ENCODE measurements at places on chromosomes 7 and 10. TPM values are rescaled to one million over a fixed set of nuclear protein-coding genes. Genes with fewer than 3 reads are reported as not detected.
A peak's percentile ranks its signal among the peaks of the same experiment; 100 is the strongest.

SUN3 gene
- total RNA-seq = not detected

ENKUR gene
- total RNA-seq = not detected

INMT gene
- 28.2 TPM for total RNA-seq

MOGAT3 gene
- not detected for total RNA-seq

TMEM229A gene
- total RNA-seq = not detected

TWIST1 gene
- total RNA-seq = 8.5 TPM

CPA4 gene
- 1.3 TPM for total RNA-seq

STK31 gene
- total RNA-seq = 2.1 TPM

EPHA1 gene
- total RNA-seq = 1.9 TPM

FAM25A gene
- not detected for total RNA-seq

SAMD9L gene
- total RNA-seq = 5.6 TPM

STOX1 gene
- total RNA-seq = 0.51 TPM

TRPV5 gene
- not detected for total RNA-seq

HMX3 gene
- not detected for total RNA-seq

ADIRF gene
- 368 TPM for total RNA-seq

CYP3A4 gene
- not detected for total RNA-seq

- no peak for DNase-seq
Observed at GRCh38 chr7:74134117-74134620, 40.0 kb upstream of the EIF4H start.

DNA sequence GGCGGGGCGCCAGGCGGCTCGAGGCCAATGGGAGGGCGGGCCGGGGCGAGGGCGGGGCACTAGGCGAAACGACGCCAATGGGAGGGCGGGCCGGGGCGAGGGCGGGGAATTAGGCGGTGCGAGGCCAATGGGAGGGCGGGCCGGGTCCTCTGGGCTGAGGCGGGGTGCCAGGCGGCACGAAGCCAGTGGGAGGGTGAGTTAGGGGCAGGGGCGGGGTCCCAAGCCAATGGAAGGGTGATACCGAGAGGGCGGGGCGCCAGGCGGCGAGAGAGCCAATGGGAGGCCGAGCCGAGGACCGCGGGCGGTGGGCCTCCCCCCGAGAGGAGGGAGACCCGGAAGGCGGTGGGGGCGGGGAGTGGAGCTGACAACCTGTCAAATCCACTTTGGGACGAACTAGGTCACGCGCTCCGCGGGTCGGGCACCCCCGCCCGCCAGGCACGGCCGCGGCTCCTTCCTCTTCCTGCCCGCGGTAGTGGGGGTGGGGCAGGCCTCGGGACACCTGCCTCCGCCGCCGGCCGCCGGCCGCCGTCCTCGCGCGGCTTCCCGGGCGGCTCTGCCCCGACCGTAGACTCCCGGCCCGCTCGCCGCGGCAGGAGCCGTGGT, 28.0 kb upstream of the KMT2C start:
- peak; percentile 100 for DNase-seq

DNA sequence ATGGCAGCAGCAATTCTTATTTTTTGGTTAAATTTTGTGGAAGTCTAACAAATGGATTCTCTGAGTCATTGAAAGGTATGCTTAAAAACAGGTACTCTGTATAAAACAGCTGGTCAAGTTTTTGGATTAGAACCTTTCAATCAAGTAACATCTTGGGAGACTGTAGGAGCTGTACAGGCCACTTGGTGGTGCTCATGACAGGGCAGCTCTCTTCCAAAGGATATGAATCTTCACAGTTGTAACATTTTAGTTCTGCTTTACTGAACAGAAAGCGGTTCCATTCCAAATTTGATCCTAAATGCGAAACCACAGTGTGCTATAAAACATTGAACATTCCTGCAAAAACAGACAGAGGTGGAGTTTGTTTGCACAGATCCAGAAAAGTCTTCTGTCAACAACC, 44.5 kb upstream of the AGR3 start:
- no peak for DNase-seq

- no peak for DNase-seq
Observed at GRCh38 chr7:3215624-3216585, 85.1 kb upstream of the SDK1 start.

DNA sequence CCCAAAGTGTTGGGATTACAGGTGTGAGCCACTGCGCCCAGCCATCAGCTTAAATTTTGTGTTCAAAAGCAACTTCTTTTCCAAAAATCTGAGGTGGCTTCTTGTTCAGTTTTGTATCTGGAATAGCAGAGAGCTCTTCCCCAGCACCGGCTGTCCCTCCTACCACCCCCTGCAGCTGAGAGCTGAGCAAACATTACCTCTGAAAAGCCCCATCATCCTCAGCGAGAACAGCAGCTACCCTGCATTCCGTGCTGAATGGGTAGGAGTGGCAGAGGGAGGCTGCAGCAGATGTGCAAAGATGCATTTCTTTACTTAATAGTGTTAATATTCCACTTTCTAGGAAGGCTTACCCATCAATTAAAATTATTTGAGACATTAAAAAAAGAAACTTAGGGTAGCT, 31.8 kb downstream of the CCM2 start:
- no peak for DNase-seq

DNA sequence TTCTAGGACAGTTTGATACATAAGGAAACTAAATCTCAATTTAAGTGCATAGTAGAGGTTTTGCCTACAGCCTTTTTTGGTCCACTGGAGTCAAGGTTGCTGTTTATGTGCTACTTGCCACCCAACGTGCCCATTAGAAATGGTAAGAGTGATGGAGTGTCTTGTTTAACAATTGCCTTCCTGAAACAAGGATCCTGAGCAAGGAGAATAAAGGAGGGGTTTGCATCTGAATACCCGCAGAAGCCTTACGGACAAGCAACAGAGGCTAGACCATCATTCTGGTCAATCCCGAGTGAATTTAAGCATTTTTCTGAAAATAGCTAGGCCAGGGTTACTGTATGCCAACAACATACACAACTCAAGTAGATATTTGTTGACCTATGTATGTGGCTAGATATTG, 63.6 kb downstream of the MARCHF5 start:
- no peak for DNase-seq

DNA sequence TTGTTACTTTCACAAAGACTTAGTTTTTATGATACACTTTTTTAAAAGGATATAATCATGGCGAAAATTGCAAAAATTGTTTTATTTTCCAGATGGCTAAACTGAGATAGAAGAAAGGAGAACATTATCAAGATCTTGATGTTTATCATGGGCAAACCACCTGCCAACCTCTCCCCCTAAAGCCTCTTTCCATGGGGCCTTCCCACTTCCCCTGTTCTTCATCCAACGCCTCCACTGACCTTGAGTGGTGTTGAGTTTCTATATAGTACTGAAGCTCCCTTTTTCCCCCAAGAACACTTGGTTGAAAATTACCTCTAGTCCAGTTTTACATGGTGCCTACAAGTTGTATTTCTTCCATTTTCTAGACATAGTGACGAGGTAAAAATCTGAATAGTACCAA, 5.0 kb downstream of the CREB3L2 start:
- DNase-seq = no peak

- no peak for DNase-seq
Observed at GRCh38 chr10:103855424-103855823, at the start of gene SH3PXD2A. SH3PXD2A (minus strand) TSS chr10:103855576; CDS start chr10:103855266, 310 bp downstream.

GRCh38 chr7:140640060-140640637, 464 bp downstream of the DENND2A start:
- peak; percentile 63 for DNase-seq

- no peak for DNase-seq
Observed at GRCh38 chr7:130814778-130815335, 80.8 kb upstream of the KLF14 start.

DNA sequence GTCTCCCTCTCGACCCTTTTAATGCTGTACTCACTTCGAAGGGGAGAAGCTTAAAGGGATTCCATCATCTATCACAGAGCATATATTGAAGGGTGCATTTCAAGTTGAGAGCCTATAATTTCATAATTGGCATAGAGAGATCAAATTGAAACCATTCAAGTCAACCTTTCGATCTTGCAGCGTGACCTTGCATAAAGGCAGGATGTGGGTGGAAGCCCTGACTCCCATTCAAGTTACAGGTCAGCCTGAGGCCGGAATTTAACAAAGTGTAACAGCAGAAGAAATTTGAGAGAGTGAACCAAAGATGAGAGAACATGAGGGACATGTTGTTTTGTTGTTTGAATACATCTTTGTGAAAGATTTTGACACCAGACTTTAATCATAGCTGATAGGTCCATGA, 195.3 kb upstream of the TPK1 start:
- DNase-seq = no peak

DNA sequence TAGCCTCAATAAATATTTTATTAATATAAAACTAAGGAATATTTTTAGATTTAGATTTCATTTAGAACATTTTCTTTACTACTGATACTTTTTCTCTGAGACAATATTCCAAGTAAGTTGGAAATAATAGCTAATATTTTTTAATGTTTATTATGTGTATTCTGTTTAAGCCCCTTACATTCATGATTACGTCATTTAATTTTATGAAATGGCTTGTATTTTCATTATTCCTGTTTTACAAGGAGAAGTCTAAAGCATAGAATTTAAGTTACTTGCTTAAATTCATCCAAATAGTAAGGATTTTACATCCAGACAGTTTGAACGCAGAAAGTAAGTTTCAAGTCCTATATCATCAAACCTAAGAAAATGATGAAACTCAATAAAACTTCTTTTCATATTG, 6.1 kb downstream of the DGKB start:
- no peak for DNase-seq

DNA sequence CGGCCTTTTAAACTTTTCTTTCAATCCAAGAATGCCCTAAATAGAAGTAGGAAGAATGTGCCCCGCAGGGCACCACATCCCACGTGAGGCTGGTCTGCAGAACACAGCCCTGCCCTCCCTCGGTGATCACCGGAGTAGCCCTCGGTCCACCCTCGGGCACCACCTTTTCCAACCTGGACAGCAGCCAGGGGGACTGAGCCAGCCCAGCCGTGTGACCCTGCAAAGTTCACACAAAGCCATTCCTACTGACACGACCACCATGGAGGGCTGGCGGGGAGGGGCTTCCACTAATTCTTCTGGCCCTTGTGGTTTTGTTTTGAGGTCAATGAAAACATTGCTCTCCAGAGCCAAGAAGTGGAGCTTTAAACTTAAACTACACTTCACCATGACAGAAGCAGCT, 132.2 kb downstream of the TCERG1L start:
- DNase-seq = no peak

DNA sequence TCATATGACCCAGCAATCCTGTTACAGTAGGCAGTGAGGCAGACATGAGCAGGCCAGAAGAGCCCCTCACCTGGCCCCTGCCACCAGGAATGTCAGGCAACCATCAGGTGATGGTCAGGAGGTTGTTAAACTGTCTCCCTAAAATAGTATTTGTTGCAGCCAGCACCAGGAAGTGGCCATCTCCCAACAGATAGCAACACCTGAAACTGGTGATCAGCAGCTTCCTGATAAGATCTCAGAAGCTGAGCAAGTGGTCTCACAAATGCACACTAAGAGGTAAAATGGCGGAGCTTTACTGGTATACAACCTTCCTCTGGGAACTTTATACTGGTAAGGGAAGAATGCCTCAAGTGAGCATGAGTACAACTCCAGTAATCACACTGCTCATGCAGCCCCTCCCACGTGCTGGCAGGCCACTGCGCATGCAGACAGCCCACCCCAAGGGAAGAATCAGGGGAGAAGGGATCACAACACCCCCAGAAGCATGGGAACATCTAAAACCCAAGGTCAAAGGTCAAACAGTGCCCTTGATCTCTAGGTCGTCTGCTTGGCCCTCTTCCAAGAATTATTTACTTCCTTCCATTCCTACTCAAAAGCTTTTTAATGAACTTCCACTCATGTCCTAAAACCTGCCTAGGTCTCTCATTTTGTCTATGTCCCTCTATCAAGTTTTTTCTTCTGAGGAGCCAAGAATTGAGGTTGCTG, 133.5 kb downstream of the DOCK4 start:
- no peak for DNase-seq

GRCh38 chr7:65722361-65722792, 150.5 kb upstream of the VKORC1L1 start:
- DNase-seq = peak; percentile 28

DNA sequence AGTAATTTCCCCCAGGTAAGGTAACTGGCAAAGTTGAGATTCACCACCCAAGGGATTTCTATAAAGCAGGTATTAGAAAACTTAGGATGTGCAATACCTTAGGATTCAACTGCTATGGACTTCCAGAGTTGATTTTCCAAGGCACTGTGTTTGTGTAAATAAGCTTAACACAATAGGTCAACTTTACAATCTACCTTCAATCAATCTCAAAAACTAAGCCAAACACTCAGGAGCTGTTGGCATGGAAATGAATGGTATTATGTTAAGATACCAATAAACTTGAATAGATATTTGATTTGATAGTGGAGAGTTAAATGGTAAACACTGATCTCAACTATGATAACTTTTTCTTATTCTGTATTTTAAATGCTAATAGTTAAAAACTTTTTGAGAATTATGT, 762 bp upstream of the SEMA3E start:
- no peak for DNase-seq

GRCh38 chr10:82889728-82890127, 1014.7 kb downstream of the NRG3 start:
- no peak for DNase-seq

- DNase-seq = no peak
Observed at GRCh38 chr7:88300401-88300945, 6.2 kb downstream of the STEAP4 start.

- DNase-seq = no peak
Observed at GRCh38 chr10:92913973-92914372, 65.7 kb downstream of the EXOC6 start.

DNA sequence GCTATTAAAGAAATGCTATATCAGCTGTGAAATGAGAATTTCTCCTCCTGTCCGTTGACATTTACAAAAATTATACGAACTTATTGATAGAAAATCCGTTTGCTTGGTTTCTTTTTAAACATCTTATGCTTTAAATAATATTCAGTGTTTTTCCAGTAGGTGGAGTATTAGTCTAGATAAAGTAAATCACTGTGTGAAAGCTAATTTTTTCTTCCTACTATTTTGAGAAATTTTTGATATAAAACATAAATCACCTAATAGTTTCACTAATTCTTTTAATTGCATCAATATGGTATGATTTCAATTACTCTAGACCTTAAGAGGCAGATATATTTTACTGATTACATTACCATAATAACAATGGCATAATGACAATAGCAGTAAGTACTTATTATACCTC, 335.2 kb upstream of the C7orf33 start:
- DNase-seq = no peak

GRCh38 chr7:30973292-30973691, 9.5 kb downstream of the GHRHR start:
- DNase-seq = no peak

- no peak for DNase-seq
Observed at GRCh38 chr10:50316695-50317648, 65.7 kb upstream of the ASAH2 start.

- no peak for DNase-seq
Observed at GRCh38 chr7:25572423-25572822, 344.1 kb upstream of the NPVF start.

DNA sequence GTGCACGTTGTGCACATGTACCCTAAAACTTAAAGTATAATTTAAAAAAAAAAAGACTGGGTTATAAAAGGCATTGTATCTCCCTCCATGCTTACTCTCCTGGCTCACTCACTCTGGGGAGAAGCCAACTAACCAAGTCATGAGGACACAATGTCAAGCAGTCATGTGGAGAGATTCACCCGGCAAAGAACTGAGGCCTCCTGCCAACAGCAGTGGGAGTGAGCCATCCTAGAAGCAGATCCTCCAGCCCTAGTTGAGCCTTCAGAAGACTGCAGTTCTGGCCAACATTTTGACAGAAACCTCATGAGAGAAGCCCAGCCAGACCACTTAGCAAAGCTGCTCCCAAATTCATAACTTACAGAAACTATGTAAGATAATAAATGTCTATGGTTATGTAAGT, 521.7 kb upstream of the FZD8 start:
- no peak for DNase-seq

GRCh38 chr7:93258661-93259060, 26.5 kb downstream of the VPS50 start:
- no peak for DNase-seq

Measured in uterus (tissue), 4 donors.